ENCODE measurements at places on chromosomes 2 and 18.

GRCh38 chr2:97950329-97951154, 45.2 kb downstream of the TMEM131 start:
- peak; percentile 88 for DNase-seq

DNA sequence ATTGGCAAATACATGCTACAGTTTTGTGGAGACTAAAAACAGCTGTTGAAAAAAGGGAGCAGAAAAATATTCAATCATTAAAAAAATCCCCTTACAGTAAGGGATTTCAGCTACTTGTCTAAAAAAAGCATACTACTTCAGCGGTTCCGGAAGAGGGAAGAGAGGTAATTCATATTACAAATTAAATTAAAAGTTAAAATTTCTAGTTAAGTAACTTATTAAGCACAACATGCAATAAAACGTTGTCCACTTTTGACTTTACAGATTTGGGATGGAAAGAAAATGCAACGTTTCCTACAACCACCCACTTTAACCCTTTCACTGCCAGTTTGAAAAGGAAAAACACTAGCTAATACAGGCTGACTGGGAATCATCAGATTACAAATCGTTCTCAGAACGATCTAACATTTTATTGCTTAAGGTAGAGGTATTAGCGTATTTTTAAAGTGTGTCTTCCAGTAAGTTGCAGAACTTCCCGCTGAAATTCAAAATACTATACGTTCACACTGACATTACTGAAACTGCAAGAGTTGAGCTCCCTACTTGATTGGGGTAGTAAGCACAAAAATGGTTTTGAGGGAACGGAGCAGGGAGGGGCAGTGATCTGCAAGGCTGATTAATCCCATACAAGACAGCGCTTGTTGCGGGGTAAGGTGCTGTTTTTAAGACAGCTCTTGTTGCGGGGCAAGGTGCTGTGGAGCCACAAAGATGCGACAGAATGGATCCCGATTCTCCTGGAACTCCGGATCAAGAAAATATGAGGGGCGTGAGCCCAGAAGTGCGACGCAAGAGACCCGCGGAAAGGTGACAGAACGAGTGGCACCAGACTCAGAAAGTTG, 743 bp downstream of the HADHA start:
- no peak for DNase-seq

GRCh38 chr18:12656938-12657683, 796 bp downstream of the SPIRE1 start:
- no peak for DNase-seq

DNA sequence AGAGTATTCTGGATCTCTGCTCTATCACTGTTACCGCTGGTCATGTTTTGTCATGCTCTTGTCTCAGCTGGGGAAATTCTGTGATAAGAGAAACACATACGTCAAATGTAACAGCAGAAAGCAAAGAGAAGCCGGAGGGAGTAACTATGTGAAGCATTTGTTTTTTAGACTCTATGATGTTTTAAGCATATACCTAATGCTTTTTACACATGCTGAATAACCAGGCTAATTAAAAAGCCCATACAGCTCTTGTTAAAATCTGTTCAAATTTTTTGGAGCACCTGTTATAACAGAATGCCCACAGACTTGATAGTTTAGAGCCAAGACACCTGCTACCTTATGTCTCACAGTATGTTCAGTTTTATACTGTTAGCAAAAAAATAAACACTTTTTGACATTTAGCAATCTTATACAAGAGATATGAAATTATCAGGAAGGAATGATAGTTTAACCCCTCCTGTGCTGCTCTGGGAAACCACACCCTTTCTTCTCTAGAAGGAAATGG, 92.3 kb upstream of the TANK start:
- DNase-seq: no peak

GRCh38 chr18:5914016-5914415, 18.7 kb upstream of the TMEM200C start:
- DNase-seq: no peak

- no peak for DNase-seq
Measured at GRCh38 chr2:54386585-54386984, 69.5 kb upstream of the SPTBN1 start.

- DNase-seq: no peak
Measured at GRCh38 chr2:232211743-232212686, 166.5 kb upstream of the ALPP start.

- DNase-seq: no peak
Measured at GRCh38 chr18:60122339-60122738, 222.5 kb downstream of the PMAIP1 start.

- no peak for DNase-seq
Measured at GRCh38 chr18:61554117-61554776, 221.0 kb downstream of the CDH20 start.

DNA sequence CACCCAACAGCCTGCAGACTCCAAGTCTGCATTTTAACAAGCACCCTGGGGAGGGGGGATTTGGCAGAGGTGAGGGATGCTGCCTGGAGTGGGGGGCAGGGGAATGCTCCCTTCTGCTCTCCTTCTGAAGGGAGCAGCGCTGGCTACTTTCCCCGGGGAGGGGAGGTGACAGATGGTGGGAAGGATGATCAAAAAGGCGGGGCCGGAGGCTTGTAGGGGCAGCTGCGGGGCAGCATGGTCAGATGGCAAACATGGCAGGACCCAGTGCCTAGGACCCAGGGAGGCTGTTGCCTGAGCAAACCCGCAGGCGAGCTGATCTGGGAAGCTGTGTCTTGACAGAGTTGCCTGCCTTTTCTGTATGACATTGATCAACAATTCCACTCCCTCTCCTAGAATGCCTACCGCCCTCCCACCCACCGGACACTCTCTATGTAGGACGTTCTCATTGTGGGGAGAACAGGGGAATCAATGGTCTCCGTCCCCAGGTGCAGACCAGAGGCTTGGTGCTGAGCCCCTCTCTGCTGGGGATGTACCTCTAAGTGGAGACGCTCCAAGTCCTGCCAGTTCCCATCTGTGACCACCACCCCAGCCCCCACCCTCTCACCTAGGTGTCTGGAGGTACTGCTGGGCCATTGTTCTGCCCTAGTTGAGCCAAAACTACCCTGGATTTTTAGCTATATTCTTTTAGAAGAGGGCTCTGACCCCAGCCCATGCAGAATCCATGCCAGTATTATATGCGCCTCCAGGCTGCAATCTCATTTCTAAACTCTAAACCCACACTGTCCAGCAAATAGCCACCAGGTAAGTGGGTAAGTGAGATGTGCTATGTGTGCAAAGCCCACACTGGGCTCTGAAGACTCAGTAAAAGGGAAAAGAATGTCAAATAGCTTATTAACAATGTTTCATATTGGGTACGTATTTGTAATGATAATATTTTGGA, 89.7 kb upstream of the SEC11C start:
- DNase-seq: no peak

GRCh38 chr18:59960272-59960671, 60.5 kb downstream of the PMAIP1 start:
- DNase-seq: no peak

GRCh38 chr2:62383846-62384245, 122.1 kb downstream of the TMEM17 start:
- DNase-seq: no peak

DNA sequence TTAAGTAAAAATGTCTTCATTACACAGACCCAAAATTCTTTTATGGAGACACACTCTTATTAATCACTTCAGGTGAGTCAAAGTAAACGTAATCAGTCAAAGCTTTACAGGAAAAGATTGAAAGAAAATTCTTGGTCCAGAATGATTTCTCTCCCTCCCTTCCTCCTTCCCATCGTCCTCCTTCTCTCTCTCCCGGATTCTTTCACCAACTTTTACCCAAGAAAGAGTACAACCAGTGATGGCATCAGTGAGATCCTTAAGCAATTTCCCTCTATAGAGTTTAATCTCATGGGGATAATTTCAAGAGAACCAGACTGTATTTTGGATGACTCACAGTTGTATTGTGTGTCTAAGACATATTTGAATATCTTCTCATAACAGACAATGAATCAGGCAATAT, 258.1 kb downstream of the ALK start:
- peak; percentile 14 for DNase-seq

GRCh38 chr2:212186166-212186565, 352.4 kb downstream of the ERBB4 start:
- no peak for DNase-seq

- no peak for DNase-seq
Measured at GRCh38 chr18:25470062-25470461, 118.1 kb upstream of the ZNF521 start.

DNA sequence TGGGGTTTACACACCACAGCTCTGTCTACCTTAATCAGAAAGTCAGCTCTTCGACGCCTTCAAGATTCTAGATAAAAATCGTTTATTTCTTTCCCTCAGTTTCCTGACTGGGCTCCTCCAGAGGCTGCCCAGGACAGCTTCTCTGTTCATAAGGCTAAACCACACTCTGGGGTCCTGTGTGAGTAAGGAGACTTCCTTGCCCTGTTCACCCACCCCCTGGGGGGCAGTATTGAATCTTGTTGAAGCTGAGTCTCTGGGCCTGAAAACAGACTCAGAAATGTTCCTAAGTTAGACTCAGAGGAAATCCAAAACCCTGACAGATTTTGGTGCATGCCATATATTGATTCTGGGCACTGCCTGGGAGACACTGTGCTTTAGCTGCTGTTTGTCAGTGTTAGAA, 43.0 kb downstream of the G6PC2 start:
- DNase-seq: no peak

GRCh38 chr18:12638644-12639124, 19.2 kb downstream of the SPIRE1 start:
- no peak for DNase-seq

DNA sequence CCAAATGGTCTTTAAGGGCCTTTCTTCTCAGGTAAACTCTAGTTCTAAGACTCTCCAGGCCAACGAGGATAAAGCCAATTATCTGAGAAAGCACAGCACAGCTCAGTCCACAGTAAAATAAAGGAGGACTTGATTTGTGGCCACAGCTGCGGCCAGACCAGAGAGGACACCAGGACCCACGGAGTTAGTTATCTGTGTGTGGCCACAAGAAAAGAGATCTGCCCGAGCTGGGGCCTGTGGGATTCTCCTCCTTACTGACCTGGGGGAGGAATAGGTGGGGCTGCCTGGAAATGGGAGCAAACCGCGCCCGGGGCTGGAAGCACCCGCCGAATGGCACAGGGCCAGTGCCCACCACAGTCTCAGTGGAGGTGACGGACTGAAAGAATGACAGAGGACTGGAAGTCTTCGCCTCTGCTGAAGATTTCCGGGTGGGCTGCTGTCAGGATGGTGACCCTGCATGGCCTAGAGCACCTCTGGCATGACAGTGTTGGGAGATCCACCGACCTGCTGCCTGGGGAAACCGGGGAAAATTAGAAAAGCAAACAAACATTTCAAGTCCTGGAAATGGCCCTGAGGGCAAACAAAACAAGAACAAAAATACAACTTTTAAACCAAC, 13.3 kb downstream of the PROC start:
- no peak for DNase-seq

DNA sequence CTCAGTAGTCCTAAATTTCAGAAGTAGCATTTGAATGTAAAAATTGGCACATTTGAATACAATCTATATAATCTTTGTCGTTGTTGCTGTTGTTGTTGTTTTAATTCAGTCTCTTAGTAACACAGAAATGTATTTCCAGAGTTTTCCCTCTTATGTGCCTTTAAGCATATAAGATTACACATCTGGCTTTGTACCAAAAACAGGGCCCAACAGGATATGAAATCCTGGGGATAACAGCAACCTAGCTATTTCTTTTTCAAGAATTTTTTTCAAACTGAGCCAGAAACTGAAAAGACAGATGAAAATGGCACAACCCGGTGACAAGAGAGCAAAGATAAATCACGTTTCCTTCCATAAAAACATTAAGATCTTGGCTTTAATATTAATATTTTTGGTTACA, 906.7 kb downstream of the NRXN1 start:
- no peak for DNase-seq

- no peak for DNase-seq
Measured at GRCh38 chr18:51164761-51165281, 32.7 kb downstream of the MEX3C start.

DNA sequence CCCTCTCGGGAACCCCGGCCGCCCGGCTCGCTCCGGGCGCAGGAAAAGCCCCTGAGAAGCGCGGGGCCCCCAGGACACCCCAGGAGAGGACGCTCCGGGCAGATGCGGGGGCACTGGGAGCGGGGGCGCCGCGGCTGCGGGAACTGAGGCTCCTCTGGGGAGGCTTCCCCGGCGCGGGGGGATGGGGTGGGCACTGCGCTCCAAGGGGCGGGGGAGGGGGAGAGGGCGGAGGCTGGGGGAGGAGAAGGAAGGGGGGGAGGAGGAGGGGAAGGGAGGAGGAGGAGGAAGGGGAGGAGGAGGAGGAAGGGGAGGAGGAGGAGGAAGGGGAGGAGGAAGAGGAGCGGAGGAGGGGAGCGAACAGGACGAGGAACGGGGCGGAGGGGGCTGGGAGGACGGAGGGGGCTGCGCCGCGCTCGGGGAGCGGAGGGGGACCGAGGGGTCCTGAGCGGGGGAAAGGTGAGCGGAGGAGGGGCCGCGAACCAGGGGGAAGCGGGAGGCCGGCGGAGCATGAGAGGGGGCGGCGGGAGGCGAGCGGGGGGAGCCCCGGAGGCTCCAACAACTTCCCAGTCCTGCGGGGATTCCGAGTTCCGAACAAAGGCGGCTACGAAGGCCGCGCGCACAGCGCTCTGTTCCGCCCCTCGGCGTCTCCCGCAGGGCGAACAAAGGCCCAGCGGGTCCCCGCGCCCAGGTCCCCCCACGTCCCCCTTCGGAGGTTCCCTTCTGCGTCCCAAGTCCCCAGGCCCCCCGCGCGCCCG, 742 bp downstream of the PXDN start:
- DNase-seq: no peak

DNA sequence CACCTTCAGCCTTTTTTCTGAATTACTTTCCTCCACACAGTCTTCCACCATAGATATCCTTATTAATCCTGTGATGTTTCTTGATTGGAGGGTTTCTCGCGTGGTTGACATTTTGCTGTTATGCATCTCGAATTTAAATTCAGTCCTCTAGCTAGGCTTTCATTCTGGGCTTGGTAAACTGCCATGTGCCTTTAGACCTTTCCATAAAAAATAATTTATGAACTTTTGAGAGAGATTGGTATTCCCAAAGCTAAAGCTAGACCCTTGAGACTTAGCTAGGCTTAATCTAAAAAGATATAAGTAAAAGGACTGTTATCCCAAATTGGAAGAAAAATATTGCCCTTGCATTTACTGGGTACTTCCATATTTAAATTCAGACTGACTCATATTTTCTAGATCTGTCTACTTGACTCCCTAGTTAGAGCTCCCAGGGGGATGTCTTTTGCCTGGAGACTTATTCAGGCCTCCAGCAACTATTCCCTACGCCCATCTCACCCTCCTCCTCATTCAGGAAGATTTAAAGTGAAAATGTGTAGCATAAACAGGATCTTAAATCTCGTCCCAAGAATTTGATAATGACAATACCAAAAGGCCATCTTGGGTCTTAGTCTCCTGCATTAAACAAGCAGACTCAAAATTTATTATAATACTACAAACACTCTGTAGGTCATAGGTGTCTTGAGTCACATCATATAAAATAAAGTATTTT, 60.3 kb downstream of the KIAA2012 start:
- no peak for DNase-seq

DNA sequence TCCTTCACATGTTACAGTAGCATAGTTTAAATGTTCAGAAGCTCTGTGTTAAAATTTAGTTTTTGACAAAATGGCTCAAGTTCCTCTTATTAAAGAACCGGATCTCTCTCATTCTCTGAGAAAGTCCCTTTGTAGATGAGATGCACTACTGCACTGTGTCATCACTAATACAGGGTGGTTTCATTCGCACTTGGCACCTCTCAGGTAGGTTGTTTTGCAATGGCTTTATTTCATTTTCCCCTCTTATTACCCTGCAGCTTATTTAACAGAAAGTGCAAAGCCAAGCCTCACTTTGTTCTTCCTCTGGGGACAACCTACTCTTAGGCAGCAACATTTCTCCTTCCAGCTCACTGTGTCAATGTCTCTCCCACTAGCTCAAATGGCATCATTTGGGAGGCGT, 185.1 kb downstream of the DLGAP1 start:
- DNase-seq: no peak

- no peak for DNase-seq
Measured at GRCh38 chr2:196225213-196225612, 53.8 kb upstream of the STK17B start.

Measured in non-pigmented ciliary epithelial cell (primary cell).